Cardiac septum (tissue), 1 donor: ENCODE measurements at places on chromosomes 6 and 20. TPM values are rescaled to one million over a fixed set of nuclear protein-coding genes. Genes with fewer than 3 reads are reported as not detected.
A peak's percentile ranks its signal among the peaks of the same experiment; 100 is the strongest.

DNA sequence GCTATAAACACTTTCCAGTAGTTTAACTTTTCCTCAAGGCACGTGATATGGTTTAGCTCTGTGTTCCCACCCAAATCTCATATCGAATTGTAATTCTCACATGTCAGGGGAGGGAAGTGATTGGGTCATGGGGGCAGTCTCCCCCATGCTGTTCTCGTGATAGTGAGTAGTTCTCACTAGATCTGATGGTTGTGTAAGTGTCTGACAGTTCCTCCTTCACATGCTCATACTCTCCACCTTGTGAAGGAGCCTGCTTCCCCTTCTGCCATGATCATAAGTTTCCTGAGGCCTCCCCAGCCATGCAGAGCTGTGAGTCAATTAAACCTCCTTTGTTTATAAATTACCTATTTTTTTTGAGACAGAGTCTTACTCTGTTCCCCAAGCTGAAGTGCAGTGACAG lies 127.9 kb downstream of the DTNBP1 start:
- DNase-seq: no peak

GRCh38 chr20:23007886-23008655 lies 27.0 kb upstream of the SSTR4 start:
- no peak for DNase-seq

- no peak for DNase-seq
These were observed 12.2 kb downstream of the SNAP91 start for GRCh38 chr6:83696674-83697073.

GRCh38 chr6:5155906-5156305 lies 70.8 kb downstream of the PPP1R3G start:
- no peak for DNase-seq

DNA sequence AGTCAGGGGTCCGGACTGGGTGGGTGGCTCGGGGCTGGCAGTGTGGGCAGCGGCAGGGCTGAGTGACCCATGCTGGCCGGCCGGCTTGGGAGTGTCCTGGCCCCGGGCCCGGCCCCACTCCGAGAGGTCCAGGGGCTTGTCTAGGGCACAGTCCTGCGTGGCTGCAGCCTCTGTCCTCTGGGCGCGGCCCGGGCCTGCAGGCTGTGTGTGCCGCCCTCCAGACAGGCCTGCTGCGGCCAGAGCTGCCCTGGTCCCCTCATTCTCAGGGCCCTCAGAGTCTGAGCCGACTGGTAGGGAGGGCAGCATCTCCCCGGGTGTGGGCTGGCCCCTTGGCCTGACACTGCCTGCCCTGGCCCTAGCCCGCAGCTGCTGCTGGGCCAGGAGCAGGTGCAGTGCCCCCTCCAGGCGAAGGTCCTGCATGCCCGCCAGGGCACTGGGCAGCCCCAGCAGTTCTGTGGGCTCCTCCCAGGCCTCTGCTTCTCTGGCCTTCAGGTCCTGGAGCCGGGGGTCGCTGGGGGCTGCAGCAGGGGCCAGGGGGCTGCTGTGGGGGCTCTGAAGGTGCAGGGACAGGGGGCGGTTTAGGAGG lies 6.9 kb upstream of the CABLES2 start:
- DNase-seq: no peak

- DNase-seq: no peak
These were observed 193.7 kb downstream of the GJA10 start for GRCh38 chr6:90088009-90088408.

DNA sequence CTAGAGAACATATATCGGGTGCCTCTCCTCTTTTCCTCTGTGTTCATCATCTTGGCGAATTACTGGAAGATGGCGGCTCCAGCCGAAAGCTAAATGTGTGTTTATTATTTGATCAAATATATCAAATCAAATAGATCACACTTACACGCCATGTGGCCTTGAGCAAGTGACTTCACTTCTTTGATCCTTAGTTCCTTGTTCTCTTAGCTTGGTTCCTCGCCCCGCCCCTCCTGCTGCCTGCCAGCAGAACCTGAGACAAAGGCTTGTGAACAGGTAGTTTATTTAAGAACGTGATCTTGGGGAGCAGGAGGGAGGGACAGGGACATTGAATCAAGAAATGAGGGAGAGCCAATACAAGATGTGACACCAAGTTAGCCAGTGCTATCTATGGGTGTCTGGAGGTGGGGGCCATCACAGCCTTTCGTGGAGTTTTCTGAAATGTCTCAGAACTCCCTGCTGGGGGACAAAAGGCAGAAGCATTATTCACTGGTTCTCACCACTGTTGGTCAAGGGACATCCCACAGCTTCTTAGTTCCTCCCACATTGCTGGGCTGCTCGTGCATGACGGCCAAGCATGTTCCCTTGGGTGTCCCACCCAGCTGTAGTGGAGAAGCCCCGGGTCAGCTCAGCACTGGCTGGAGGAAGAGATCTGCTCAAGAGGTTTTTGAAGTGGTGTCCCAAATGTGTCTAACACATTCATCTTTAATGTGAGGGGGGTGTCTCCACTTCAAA lies 44.9 kb upstream of the RNF24 start:
- DNase-seq: no peak

GRCh38 chr6:10626154-10626741 lies 68.2 kb downstream of the C6orf52 start:
- no peak for DNase-seq

DNA sequence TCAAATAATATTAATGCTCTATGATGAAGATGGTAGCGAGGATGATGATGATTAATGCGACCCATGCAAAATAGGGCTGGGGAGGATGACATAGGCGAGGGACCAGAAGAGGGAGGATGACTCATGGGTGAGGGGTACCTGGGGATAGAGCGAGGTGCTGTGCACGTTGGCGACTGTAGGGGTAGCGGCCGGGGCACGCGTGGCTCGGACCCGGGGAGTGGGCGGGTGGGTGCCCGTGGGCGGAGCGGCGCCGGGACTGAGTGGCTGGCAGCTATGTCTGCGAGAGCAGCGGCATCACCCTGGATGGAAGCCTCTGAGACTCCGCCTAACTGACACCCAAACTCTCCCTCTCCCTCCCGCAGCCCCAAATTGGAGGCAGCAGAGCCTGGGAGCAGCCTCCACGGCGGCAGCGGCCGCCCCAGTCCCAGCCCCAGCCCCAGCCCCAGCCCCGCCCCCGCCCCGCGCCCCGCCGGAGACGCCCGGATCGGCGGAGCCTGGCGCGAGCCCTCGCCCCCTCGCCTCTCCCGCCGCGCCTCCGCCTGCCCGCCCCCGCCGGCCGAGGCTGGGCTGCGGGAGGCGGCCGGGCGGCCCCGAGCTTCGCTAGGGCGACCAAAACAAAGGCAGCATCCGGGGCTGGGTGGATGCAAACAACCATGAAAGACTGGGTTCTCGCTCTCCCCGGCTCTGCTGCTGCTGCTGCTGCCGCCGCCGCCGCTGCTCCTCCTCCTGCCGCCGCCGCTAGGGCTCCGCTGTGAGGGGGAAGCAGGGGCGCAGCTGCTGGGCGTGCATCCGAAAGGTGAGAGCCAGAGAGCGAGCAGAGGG lies at the start of gene RIMS1:
Gene RIMS1 (plus strand): TSS at position 367 of the 822 bp plus-strand sequence. CDS start 474 bp downstream, outside the sequence.
- DNase-seq: no peak

DNA sequence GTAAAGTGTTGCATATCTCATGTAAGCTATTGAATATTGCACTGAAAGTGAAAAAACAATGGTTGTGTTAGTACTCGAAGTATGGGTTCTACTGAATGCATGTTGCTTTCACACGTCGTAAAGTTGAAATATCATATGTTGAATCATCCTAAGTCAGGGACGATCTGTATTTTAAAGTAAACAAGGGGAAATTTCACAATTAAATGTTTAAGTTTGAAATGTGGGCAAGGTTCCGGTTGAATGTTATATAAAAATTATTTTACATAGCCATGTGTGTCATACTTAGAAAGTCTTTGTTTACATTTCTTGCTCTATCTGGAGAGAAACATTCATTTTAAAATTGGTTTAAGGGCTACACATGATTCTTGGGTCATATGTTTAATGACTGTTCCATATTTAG lies 76.8 kb downstream of the AKAP7 start:
- no peak for DNase-seq

DNA sequence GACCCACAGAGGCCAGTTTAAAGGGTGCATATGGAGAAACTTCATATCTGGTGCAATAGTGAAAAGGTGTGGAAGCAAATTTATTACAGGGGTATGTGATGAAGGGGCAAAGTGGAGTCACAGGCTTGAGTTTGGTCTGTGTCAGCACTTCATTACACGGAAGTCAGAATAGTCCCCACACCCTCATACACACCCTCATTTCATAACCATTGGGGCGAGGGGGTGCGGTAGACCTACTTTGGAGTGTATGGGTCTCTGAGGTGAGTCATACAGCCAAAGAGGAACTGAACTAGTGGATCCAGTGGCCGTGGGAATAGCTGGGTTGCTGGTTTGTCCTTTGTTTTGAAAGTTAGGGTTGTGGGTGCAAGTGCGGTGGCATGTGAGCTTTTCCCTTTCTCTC lies 3.3 kb downstream of the TM9SF4 start:
- peak; percentile 80 for DNase-seq

- DNase-seq: no peak
These were observed 57.0 kb upstream of the BMP6 start for GRCh38 chr6:7668936-7669335.

DNA sequence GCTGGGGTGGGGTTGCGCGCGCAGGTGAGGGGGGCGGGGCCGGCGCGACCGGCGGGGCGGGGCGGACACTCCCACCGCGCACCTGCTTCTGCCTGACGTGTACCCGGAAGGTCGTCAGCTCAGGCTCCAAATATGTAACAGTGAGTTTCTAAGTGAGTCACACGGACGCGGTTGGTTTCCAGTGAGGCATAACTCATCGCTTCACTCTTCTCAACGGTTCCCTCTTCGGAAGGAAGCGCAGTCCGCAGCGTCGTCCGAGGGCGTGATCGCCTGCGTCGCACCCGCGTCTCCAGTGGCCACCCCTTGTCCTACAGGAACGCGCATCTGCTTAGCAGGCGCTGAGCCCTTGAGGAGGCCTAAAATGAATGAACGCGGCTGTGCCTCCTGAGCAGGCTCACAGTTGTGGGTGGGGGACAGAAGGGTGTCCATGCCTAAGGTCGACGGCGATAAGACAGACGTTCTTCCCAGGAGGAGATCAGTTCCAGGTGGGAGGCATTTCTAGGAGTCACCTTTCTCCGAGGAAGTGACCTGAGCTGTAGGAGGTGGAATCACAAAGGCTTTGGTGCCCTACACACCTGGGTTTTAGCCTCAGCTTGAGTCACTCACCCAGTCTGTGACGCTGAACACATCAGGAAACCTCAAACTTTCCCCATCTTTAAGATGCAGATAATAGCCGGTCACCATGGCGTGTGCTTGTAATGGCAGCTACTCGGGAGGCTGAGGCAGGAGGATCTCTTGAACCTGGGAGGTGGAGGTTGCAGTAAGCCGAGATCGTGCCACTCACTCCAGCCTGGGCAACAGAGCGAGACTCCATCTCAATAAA lies 50.9 kb upstream of the EZR start:
- DNase-seq: peak; percentile 93

- no peak for DNase-seq
These were observed 20.5 kb downstream of the FYN start for GRCh38 chr6:111852725-111853124.

DNA sequence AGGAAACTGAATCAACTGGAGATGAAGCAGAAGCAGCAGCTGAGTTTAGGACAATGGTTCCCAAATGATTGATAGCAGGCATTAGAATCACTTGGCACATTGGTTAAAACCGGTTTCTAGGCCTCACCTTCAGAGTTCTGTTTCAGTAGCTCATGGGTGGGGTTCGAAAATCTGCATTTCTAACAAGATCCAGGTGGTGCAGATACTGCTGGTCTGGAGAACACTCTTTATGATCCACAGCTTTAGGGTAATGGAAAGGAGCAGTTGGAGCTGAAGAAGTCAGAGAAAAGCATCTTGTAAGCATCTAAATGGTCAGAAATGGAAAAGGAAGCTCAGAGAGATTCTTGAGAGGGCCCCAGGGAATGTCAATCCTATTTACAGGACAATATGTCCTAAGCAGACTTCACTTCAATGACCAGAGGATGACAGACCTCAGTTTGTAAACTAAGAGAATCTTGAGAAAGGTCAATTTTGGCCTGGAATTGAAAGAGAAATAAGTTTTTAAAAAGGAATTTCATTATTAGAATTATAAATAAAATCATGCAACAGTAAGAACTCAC lies 8.5 kb downstream of the TSPYL1 start:
- DNase-seq: no peak

GRCh38 chr6:42403831-42404230 lies 47.9 kb downstream of the TRERF1 start:
- no peak for DNase-seq

GRCh38 chr20:492159-492558 lies 29.8 kb upstream of the TBC1D20 start:
- DNase-seq: no peak

GRCh38 chr20:32908334-32909292 lies 49.9 kb downstream of the EFCAB8 start:
- DNase-seq: no peak

DNA sequence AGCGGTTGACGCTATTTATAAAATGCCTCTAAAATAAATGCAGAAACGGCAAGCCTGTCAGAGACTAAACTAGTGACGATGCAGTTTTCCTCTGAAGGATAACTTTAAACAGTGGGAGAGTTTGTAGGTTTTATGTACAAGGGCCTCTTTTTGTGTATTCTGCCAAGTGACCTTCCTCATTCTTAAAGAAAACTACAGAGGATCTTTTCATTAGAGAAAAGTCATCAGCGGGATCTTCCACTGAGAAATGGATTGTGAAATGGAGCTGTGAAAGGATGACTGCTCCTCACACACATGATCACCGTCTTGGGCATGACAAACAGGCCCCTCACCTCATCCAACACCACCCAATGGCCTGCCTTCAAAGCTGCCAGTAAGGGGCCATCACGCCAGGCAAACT lies 89.0 kb upstream of the LYRM2 start:
- DNase-seq: no peak

- DNase-seq: no peak
These were observed 6.5 kb upstream of the BTN3A2 start for GRCh38 chr6:26358511-26358981.

The PPARD gene
- 19.0 TPM for total RNA-seq

The FAM217A gene
- total RNA-seq: not detected

The HFE gene
- total RNA-seq: 2.4 TPM

The CCN5 gene
- total RNA-seq: 29.3 TPM

The EMILIN3 gene
- 0.51 TPM for total RNA-seq

The NUDT3 gene
- total RNA-seq: 38.2 TPM

The MCHR2 gene
- total RNA-seq: not detected

The HEBP2 gene
- total RNA-seq: 98.9 TPM

The MYL9 gene
- total RNA-seq: 2,307 TPM

The DNAH8 gene
- 0.03 TPM for total RNA-seq

The RAET1G gene
- 0.35 TPM for total RNA-seq
